CD4-positive, CD25-positive, alpha-beta regulatory T cell (primary cell): ENCODE measurements at places on chromosomes 7 and 10.

DNA sequence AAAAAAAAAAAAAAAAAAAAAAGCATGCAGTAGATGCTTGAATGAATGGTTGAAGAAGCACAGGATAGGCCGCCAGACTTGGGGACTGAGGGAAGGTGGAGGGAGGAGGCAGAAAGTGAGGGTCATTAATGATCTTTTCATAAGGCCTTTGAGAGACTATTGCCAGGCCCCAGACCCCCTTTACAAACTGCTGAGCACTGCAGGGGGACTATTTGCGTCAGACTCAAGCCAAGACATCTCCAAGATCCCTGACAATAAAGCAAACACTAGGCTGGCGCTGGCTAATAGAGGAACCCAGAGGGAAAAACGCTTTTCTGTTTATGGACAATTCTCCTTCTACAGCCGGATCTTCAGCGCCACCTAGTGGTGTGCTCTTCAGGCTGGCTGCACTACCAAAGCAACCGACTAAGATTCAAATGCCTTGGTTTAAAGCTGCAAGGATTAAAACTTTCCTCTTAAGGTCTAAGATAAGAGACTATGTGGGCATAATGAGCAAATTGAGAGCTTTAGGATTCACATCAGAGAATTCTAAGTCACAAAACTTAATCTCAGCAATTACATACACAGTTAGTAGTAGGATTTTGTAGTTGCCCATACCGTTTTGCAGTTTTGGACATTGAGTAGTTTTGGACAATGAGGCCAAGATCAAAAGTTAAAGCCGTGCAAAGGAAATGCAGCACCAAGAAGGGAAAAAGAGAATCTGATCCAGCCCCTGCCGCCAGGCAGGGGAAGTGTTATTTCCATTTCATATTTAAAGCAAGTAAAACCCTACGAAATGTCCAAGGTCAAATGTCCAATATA, 17.9 kb upstream of the AGK start:
- H3K27me3 ChIP-seq, result peaks cover 12% of the 10 kb centered on the region
- H3K4me3 ChIP-seq, result no peak overlapping the region
- DNase-seq, result peak; percentile 18
- no peaks in the 10 kb centered on the region for H3K4me1 ChIP-seq
- H3K36me3 ChIP-seq, result no peaks in the 10 kb centered on the region

DNA sequence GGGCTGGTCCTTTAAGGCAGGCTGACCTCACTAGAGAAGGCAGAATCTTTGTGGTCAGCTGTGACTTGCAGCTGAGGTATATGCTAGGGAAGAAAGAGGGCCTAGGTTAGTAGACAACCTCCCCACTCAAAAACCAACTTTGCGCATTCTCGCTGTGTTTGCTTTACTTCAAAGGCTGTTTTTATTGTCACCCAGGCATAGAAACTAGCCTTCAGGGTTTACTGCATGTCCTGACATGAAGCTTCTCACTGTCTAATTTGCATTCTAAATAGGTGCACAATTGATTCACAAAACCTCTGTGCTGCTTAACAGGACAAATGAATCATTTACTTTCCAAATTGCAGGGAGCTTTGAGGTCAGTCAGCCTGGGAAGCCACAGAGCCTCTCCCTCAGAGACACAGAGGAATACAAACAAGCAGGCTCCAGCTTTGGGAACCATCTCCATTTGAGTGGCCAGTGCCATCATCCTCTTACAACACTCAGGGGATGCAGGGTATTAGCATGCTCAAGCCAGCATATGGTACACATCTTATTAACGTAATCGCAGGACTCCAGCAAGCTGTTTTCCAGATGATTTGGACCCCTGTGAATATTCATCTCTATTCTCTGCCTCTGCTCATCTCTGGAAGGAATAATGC, 596.4 kb upstream of the GHITM start:
- no peaks in the 10 kb centered on the region for H3K36me3 ChIP-seq
- H3K4me3 ChIP-seq, result no peak overlapping the region
- H3K4me1 ChIP-seq, result no peaks in the 10 kb centered on the region
- H3K27ac ChIP-seq, result no peak overlapping the region
- H3K27me3 ChIP-seq, result no peaks in the 10 kb centered on the region

GRCh38 chr7:33079096-33079495, 16.5 kb upstream of the NT5C3A start:
- no peak for DNase-seq
- peaks cover 4% of the 10 kb centered on the region for H3K27me3 ChIP-seq
- H3K4me1 ChIP-seq, result peaks cover 16% of the 10 kb centered on the region
- no peak overlapping the region for H3K27ac ChIP-seq

DNA sequence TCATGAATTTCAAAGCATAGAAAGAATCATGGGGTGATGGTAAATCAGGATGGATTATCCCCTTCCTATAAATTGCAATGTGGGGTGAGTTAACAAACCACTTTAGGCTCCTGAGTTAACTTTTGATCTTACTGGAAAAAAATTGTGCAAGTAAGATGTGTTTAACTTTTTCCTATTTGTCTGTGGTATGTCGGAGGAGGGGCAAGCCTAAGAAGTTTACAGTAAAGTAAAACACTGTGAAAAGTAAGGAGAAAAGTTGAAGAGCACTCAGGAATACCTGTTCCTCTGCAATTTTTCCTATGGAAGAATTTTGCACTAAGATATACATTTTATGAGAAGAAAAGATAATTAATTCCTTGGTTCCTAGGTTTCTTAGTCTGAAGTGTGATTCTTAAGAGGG, 44.4 kb downstream of the IFIT5 start:
- no peaks in the 10 kb centered on the region for H3K4me1 ChIP-seq
- no peak overlapping the region for H3K4me3 ChIP-seq
- H3K27me3 ChIP-seq, result peaks cover 6% of the 10 kb centered on the region
- H3K36me3 ChIP-seq, result no peaks in the 10 kb centered on the region
- H3K27ac ChIP-seq, result no peak overlapping the region
- no peak for DNase-seq

DNA sequence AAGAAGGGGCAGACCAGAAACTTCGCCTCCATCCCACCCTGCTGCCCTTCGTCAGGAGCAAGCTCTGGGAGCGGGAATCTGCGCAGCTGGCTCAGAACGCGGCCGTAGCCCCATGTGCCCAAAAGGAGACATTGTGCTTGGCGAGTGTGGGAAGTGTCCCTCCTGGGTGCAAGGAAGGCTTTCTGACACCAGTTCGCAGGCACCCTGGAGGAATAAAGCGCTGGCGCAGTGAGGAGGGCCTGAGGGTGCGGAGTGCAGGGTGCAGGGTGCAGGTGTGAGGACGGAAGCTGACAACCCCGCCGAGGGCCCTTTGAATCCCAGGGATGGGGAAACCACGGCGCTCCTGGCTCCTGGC, 811 bp downstream of the SLIT1 start:
- H3K27me3 ChIP-seq, result peaks cover 9% of the 10 kb centered on the region
- no peak for DNase-seq
- no peak overlapping the region for H3K27ac ChIP-seq
- no peak overlapping the region for H3K4me3 ChIP-seq
- no peaks in the 10 kb centered on the region for H3K4me1 ChIP-seq

- peaks cover 80% of the 10 kb centered on the region for H3K36me3 ChIP-seq
- no peak overlapping the region for H3K27ac ChIP-seq
- H3K4me1 ChIP-seq, result no peaks in the 10 kb centered on the region
These were observed 7.2 kb downstream of the BUD23 start for GRCh38 chr7:73690646-73691045.
